ENCODE measurements at places on chromosomes 7 and 10.

GRCh38 chr10:113937756-113938155, 83.3 kb downstream of the NHLRC2 start:
- no peak for DNase-seq

DNA sequence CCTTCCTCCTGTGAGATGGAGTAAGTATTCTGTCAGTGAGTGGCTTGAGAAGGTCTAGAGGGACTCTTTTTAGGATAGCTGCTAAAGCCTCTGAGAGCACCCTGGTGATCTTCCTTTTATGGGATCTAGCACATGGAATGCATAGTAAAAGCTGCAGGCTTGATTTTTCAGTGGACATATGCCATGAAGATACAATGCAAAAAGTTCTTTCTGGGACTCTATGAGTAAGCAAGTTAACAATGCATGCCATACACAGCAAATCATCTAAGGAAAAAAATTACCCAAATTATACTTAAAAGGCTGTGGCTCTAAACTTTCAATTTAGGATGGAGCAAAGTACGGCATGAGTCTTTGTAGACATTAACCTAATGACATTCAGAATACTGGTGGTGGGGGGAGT, 154.5 kb downstream of the SGMS1 start:
- DNase-seq, result no peak

GRCh38 chr7:157430721-157431120, 93.9 kb downstream of the DNAJB6 start:
- DNase-seq, result no peak

GRCh38 chr10:45353186-45353585, 20.8 kb upstream of the ALOX5 start:
- no peak for DNase-seq

- DNase-seq, result no peak
Observed at GRCh38 chr10:33441561-33441960, 107.1 kb upstream of the NRP1 start.

DNA sequence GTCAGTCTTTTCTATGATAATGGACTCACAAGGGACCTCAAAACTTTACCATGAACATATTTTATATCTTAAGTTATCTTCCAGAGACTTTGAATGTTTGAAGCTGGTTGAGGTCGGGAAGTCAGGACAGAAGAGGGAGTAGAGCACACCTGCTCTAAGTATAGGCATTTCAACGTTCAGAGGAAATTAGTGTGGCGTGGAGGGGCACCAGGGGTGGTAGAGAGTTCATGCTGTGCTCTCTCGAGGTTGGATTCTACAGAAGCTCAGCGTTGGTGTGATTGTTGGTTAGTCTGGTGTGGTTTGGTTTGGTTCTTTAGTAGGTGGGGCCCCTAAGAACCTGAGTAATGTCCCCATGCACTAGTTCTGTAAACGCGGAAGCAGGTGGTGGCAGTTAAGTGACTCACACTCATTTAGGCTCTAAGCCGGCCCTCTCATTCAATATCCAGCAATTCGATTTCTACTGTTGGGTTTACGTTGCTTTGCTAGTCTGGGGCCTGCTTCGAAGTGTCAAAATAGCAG, 19.8 kb downstream of the CNTNAP2 start:
- no peak for DNase-seq

DNA sequence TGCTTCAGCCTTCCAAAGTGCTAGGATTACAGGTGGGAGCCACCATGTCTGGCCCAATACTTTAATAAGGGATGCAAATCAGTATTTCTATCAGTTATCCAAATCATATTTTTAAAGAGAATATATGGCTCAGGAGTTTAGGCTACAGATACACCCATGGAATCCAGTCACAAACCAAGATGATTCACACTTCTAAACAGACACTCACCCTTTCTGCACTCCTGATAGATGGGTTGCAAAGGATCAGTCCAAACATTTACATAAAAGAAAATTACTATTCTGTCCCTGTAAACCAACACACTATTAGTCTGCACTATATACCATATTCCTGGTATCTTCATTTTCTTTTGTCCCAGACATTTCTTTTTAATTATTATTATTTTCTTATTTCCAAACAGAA, 2.2 kb downstream of the MORN4 start:
- DNase-seq, result no peak

- DNase-seq, result no peak
Observed at GRCh38 chr7:150986099-150986512, 4.7 kb upstream of the NOS3 start.

DNA sequence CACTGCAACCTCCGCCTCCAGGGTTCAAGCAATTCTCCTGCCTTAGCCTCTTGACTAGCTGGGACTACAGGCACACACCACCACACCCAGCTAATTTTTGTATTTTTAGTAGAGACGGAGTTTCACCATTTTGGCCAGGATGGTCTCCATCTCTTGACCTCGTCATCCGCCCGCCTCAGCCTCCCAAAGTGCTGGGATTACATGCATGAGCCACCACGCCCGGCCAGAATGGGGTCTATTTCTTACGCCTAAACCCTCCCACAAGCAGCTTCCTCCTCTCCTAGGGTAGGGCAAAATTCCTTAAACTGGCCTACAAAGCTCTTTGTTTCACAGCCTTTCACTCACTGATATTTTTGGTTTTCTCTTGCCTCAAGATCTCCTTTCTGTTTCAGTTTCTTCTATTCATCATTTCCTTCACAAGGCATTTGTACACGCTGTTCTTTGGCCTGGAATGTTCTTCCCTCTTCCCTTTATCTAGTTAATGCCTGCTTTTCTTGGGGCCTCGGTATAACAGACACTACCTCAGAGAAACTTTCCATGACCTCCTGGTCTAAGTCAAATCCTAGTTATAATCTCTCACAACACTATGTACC, 6.7 kb downstream of the CPEB3 start:
- no peak for DNase-seq

- no peak for DNase-seq
Observed at GRCh38 chr7:23212841-23213240, 31.0 kb downstream of the NUP42 start.

- peak; percentile 87 for DNase-seq
Observed at GRCh38 chr7:116354546-116355423, 144.4 kb downstream of the TES start.
